ENCODE measurements at places on chromosomes 6 and 20.

DNA sequence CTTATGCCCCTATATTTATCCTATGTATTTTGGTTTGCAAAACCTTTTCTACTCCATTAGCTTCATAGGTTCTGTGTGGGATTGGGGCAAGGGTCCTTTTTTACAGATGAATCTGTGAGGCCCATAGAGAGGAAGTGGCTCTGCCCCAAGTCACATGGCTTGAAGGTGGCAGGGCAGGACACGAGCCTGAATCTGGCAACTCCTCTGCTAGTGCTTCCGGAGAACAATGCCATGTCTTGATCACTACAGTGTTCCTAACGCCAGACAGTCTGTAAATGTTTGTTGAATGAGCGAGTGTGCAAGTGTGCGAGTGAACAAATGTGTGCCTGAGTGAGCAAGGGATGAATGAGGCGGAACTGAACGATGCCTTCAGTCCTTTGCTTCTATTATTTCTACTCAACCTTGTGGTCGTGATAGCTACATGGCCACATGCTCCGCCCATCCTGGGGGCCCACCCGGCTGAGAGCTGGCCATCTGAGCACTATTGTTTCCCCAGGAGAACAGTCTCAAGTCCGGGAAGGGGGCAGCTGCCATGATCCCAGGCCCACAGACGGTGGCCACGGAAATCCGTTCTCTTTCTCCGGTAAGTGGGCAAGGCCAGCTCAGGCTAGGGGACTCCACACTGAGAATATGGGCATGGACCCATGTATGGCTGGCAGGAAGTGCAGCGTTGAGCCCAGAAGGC is 17.8 kb upstream of the AAR2 start:
- DNase-seq = no peak

DNA sequence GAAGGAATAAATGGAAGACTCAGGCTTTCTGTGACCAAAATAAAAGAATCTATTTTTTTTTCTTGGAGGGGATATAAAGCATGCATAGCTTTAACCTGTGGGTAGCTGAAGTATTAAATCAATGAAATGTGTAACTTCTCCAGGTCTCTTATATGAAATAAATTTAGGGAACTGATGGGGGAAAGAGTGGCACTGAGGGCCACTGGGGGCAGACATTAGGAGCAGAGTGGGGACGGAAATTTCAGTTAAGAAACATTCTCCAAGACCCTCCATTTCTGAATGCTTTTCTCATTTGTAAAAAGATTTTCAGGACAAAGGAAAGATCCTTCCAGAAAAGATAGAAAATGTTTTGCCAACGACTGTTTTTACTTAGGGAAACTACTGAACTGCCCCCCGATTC is 131.0 kb downstream of the GPX5 start:
- no peak for DNase-seq

GRCh38 chr6:120173250-120173649 is 823.7 kb upstream of the MAN1A1 start:
- DNase-seq = no peak

- no peak for DNase-seq
Observed at GRCh38 chr6:135990439-135990838, 138.9 kb downstream of the PDE7B start.

GRCh38 chr6:145498425-145498824 is 236.9 kb downstream of the EPM2A start:
- no peak for DNase-seq

DNA sequence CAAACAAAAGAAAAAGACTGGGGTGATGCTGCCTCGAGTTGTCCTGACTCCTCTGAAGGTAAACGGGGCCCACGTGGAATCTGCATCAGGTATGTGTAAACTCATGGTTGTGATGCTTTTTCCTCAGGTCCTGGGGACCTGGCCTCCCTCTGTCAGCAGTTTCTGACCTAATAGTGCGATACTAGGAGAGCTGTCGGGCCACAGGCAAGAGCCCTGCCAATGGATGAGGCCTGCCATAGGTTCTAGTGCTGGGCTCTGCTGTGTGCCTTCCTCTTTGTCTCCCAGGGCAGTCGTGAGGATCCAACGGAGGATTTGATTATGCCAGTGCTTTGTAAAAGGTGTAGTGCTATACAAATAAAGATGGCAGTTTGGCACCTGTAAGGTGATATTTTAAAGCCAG is 71.2 kb downstream of the ASXL1 start:
- DNase-seq = no peak

- DNase-seq = no peak
Observed at GRCh38 chr6:11522812-11523605, 14.5 kb upstream of the TMEM170B start.

GRCh38 chr6:159654483-159655098 is 38.5 kb downstream of the SOD2 start:
- DNase-seq = no peak

- no peak for DNase-seq
Observed at GRCh38 chr20:18749528-18749927, 64.1 kb upstream of the SCP2D1 start.

GRCh38 chr6:68915586-68915985 is 280.5 kb downstream of the ADGRB3 start:
- no peak for DNase-seq

DNA sequence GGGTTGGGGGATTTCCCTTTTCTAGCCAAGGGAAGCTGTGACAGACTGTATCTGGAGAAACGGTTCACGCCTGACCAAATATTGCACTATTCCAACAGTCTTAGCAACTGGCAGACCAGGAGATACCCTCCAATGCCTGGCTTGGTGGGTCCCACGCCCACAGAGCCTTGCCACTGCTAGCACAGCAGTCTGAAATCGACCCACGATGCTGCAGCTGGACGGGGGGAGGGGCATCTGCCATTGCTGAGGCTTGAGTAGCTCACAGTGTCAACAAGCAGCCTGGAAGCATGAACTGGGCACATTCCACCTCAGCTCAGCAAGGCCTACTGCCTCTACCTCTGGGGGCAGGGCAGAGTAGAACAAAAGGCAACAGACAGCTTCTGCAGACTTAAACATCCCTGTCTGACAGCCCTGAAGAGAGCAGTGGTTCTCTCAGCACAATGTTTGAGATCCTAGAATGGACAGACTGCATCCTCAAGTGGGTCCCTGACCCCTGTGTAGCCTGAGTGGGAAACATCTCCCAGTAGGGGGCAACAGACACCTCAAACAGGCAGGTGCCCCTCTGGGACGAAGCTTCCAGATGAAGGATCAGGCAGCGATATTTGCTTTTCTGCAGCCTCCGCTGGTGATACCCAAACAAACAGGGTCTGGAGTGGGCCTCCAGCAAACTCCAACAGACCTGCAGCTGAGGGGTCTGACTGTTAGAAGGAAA is 89.9 kb upstream of the ECI2 start:
- DNase-seq = no peak

DNA sequence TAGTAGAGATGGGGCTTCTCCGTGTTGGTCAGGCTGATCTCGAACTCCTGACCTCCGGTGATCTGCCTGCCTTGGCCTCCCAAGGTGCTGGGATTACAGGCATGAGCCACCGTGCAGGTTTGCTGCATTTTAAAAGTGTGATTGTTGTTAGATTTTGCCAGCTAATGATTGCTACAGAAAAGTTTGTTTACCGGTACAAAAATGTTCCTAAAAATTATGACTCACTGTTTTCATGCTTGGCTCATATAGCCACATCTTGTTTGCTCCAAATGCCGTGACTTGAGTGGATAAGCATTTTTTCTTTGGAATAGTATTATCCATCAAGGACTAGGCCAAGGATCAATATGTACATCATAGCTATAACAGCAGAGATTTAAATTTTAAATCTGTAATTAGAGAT is 24.3 kb downstream of the LRRN4 start:
- no peak for DNase-seq

- DNase-seq = no peak
Observed at GRCh38 chr6:25883991-25884390, 9.9 kb upstream of the SLC17A3 start.

- DNase-seq = no peak
Observed at GRCh38 chr6:132752255-132752654, 5.4 kb downstream of the VNN2 start.

- DNase-seq = no peak
Observed at GRCh38 chr6:42403421-42403820, 48.3 kb downstream of the TRERF1 start.

- DNase-seq = no peak
Observed at GRCh38 chr6:80341330-80341729, 234.9 kb downstream of the BCKDHB start.

- DNase-seq = peak; percentile 69
Observed at GRCh38 chr6:148760568-148761526, 14.0 kb downstream of the UST start.

DNA sequence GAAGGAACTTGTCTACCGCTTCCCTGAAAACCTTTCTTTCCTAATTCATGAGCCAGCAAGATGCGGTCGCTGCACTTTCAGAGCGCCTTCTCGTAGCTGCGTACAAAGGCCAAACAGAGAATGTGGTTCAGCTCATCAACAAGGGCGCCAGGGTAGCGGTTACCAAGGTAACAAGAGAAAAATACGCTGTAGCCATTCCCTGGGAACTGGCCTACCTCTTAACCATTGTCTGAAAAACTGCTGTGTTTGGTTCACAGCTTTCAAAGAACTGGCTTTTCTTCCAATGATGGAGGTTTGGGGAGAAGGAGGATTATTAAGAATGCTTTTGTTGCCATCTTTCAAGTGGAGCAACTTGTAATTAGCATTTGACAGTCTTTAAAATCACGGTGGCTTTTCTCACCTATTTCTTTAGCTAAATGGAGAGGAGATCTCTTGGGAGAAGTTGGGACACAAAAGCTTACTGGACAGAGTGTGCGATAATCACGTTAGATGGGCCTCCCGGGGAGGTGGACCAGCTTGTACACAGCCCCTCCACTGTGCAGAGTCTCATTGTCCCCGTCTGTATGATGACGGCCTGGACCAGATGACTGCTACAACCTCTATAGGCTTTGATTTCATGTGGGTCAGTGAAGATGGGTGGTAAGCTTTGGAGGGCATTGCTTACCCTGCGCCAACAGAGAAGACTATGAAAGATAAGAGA is 71.5 kb downstream of the LYRM2 start:
- no peak for DNase-seq

GRCh38 chr6:100915876-100916275 is 34.7 kb upstream of the ASCC3 start:
- no peak for DNase-seq

GRCh38 chr20:23205611-23206041 is 119.5 kb upstream of the CD93 start:
- DNase-seq = no peak

DNA sequence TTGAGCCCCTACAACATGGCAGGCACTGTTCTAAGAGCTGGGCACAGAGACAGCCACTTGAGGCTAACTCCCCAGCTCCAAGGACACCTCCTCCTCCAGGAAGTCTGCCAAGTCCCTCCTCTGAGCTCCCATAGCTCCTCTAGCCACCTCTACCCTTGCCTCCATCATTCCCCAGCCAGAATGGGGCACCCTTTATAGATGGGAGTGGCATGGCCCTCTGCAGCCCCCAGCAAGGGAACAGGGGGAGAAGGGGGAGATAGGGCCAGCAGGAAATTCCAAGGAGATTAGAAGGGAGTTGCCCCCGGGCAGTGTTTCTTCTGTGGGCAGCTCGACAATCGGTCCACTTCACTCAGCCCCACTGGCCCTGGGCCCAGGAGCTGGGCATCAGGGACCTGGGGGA is 19.7 kb upstream of the TLDC2 start:
- DNase-seq = no peak

GRCh38 chr6:152295346-152295745 is 341.8 kb downstream of the SYNE1 start:
- no peak for DNase-seq

DNA sequence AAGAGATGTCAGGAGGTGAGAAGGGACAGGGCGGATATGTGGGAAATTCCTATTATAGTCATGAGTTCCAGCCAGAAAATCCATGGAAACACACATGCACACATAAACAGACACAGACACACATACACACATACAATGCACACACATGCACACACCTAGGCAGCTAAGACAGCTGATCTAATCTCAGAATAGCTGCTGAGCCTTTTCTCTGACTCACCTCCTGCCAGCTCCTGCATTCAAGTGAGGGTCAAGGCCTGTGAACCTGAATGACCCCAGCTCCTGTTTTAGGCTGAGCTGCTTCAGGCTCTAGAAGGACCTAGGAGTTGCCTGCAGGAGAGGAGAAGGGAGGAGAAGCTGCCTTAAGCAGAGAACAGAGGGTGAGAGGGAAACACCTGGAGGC is 21.6 kb upstream of the RAET1L start:
- no peak for DNase-seq

- no peak for DNase-seq
Observed at GRCh38 chr20:1010659-1011058, 8.5 kb upstream of the RSPO4 start.
